Tibial nerve (tissue), 4 donors: ENCODE measurements at places on chromosomes 6 and 20. TPM values are rescaled to one million over a fixed set of nuclear protein-coding genes. Genes with fewer than 3 reads are reported as not detected.

Gene FAM50B
- total RNA-seq = 16.8 TPM

Gene DDAH2
- total RNA-seq = 171 TPM

Gene TAAR9
- not detected for total RNA-seq

Gene RIPPLY2
- total RNA-seq = not detected

Gene CTAGE9
- not detected for total RNA-seq

Gene HTR1E
- not detected for total RNA-seq

Gene ZNF334
- 5.9 TPM for total RNA-seq

Gene TRDN
- not detected for total RNA-seq

Gene BTNL2
- not detected for total RNA-seq

Gene FKBP1A
- 142 TPM for total RNA-seq

GRCh38 chr6:136751522-136751956, 40.7 kb downstream of the MAP3K5 start:
- DNase-seq = no peak

DNA sequence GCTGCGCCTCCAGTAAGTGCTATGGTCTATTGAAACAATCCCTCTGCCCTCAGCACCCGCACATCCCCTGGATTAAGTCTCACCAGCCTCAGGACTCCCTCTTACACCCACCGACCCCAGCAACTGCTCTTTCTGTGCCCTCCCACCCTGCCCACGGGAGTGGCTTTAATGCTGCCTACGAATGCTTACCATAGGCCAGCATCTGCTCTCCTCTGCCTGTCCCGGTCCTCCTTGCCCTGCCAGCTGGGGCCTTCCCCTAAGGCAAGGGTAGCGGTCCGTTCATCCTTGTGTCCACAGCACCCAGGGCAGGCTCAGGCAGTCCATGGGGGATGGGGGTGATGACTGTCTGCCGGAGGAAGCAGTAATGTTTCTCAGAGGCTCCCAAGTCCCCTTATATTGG, 4.1 kb downstream of the EBF4 start:
- DNase-seq = no peak

DNA sequence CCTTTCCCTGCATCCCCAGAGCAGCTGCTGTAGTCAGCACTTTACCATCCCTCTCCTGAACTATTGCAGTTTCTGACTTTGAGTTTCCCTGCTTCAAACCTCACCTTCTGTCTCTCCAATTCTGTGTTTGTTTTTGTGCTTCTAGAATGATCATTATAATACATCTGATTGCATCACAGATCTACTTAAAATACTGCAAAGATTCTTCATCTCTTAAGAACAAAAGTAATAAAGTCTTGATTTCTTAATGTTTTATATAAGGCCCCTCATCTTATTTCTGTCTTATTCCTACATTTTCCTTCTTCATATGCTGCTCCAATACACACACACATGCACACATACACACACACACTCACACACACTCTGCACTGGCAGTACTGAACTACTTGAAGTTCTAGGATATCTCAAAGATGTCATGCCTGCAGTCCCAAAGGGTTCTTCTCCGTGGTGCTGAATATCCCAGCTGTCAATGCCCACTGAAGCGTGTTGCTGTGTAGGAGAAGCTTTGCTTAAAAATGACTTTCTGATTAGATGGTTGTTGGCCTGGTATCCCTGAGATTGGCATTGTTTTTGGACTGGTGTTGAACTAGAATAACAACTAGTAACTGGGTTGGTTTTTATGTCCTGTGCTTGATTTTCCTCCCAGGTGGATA, 97.2 kb downstream of the MAP3K4 start:
- no peak for DNase-seq

DNA sequence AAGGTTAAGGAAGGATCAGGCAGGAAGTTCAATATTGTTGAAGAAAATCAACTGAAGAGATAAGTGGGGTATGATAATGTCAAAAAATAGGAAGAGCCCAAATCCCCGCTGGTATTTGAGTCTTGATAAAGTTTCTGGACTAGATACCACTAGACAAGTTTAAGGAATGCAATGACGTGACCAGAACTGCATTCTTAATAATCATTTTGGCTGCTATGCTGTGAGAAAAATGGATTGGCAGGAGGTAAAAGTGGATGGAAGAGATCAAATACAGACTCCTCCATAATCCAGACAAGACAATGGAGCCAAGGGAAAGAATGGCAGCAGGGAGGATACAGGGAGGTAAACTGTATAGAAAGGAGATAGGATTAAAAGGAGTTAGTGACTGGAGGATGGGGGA, 128.2 kb downstream of the COL12A1 start:
- no peak for DNase-seq

DNA sequence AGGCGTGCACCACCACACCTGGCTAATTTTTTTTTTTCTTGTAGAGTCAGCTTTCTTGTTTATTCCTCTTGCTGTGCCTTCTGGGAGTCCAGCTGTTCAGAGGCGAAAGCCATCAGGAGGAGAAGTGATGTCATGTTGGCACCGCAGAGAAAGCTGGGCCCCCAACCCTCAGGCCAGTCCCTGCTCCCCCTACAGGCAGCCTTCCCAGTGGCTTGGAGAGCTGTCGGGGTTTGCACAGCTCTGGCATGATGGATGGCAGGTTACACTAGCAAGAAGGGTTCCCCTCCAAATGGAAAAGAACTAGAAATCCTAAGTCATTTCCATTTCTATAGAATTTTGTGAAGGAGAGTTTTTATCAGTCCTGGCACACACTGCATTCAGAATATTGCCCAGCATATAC, 72.6 kb downstream of the C6orf52 start:
- no peak for DNase-seq

DNA sequence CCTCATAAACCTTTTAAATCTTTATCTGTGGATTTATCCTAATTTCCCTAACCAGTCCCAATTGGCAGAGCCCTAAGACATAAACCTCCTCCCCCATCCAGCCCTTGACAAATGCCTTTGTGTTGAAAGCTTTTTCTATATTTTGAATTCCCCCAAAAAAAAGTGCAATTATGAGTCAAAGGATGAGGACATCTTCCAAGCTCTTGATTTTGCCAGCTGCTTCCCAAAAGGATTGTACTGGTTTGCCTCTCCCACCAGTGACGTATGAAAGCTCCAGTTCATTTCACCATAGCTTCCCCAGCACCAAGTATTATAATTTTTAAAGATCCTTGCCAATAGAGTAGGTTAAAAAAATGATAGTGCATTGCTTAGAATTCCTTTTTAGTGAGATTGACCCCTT, 38.9 kb downstream of the SIRPA start:
- DNase-seq = no peak

DNA sequence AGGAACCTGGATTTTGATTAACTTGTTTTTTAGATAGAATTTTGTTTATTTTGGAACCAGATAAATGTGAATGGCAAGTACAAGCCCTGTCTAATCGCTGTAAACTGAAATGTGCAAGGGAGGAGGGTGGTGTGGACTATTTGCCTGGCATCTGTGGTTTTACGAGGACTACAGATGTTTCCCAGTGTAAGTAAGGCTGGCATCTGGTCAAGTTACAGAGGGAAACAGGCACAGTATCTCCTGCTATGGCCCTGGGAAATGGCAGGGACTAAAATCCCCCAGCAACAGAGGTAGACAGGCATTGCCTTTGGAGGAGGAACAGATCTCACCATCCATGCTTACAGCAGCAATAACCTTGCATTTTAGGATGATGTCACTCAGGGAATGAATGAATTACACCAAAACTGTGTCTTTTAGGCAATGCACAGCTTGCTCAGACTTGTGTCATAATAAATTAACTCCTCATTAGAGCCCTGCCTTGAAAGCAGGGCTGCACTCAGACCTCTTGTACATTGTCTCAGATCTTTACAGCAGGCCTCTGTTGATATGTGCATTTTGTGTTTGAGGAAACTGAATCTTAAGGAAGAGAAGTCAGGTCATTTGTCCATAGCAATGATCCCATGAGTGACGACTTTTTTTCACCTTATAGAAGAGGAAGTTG, 96.2 kb downstream of the TCP11 start:
- DNase-seq = no peak

GRCh38 chr6:41780551-41781365, at the start of gene PRICKLE4:
PRICKLE4 (plus strand) TSS chr6:41780782; CDS start chr6:41783474, 2,692 bp downstream.
- DNase-seq = no peak

DNA sequence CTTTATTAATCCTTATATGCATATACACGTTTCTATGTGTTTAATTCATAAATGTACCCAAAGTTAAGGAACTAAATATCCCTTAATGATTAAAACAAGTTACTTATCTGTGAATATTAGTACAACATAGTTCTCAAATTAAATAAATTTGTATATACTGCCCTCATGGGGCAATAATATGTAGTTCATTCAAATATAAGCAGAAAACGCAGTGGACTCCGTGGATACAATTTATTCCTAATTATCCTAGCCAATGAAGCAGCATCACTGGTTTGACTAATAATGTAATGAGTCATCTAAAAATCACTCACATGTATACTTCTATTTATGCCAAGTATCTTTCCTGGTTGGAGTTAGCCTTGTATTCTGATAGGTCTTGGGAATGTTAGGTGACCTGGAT, 111.6 kb downstream of the TBC1D32 start:
- DNase-seq = no peak

- DNase-seq = no peak
Measured at GRCh38 chr6:150068151-150068550, 770 bp downstream of the ULBP3 start.

DNA sequence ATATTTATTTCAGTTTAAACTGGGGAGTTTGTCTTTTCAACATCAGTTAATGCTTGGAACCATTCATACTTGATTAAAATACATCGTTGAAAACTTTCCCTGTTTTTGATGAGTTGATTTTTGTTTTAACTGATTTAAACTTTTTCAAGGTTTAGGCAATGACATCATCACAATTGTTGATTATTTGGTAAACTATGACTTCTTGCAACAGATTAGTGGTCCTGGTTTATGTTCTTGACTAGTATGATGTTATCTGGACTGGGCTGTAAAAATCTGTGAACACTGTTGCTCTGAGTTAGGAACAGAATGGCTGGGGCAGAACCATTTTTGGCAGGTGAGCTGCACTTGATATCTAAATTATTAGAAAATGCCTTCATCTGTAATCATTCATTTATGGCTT, at the start of gene ZC2HC1B:
Gene ZC2HC1B (plus strand): TSS at position 241 of the 400 bp plus-strand sequence. CDS start 66 bp downstream, at position 307.
- no peak for DNase-seq

DNA sequence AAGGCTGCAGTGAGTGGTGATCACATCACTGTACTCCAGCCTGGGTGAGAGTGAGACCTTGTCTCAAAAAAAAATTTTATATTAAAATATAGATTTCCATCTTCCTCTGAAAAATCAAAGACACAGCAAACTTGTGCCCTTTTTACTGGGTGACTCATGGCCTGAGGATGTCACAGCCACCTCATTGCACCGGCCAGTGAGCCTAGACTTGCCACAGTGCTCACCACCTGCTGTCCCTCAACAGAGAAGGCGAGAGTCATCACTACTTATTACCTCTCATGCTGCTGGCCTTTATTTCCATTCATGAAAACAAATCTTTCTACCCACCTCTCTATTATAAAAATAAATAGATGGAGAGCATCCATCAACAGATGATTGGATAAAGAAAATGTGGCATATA, 295.8 kb downstream of the PREX1 start:
- no peak for DNase-seq

DNA sequence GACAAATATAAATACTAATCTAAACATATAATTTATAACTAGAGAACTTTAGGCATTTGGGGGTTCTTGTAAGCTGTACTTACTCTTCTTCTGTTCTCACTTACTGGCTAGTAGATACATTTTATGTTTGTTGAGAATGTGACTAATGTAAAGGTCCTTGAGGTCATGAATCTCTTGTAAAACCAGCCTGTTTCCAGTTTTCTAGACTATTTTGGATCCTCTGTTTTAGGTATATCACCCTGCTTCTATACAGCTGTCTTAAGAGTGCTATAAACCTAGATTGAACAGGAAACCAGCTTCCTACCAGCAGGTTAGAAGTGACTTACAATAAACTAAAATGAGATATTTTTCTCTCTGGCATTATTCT, 134.2 kb downstream of the PLCB4 start:
- no peak for DNase-seq

GRCh38 chr20:50784464-50784863, 10.4 kb upstream of the BCAS4 start:
- DNase-seq = no peak

DNA sequence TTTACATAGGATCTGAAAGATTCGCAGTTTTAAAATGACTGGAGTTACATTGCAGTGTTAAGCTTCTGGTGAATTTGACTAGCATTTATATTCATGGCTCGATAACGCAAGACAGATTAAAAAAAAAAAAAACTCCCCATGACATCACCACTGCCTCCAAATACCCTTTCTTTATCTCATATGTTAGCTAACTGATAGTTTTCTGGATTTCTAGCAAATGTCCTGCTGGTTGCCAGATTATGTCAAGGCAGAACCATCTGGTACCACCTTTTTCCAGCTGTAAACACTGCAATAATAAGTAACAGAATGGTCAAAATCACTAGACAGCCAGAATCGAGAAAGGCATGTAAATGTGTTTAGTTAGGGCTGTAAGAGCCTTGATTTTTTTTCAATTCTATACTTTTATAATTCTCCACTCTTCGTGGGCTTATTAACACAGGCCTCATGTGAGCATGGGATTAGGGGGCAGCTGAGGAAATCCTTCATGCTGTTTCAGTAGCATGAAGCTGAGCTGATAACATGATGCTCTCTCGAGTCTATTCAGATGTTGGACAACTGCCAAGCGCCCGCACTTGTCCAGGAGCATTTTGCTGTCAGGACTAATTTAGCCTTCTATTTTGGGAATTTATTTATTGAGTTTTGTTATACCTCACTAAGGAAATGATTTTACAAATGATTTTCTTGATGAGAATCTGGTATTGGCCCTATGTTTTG, 166.0 kb upstream of the SCGN start:
- DNase-seq = no peak

DNA sequence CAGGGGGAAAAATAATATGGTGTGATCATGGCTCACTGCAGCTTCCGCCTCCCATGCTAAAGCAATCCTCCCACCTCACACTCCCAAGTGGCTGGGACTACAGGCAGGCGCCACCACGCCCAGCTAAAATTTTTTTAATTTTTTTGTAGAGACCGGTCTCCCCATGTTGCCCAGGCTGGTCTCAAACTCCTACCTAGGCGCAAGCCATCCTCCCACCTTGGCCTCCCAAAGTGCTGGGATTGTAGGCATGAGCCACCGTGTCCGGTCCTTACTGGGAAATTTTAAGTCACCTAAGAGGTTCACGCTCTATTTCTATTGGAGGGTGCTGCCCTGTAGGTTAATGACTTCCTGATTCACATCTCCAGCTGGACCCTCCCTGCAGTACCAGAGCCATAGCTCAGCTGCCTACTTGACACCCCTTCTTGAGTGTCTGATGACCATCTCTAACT, 626 bp upstream of the CDK5RAP1 start:
- DNase-seq = no peak

GRCh38 chr6:35367646-35368037, 25.3 kb downstream of the PPARD start:
- no peak for DNase-seq

- DNase-seq = no peak
Measured at GRCh38 chr20:51454250-51454865, 88.2 kb downstream of the NFATC2 start.

- DNase-seq = no peak
Measured at GRCh38 chr20:39057911-39058310, 95.8 kb downstream of the DHX35 start.

GRCh38 chr6:29791162-29791561, 36.5 kb upstream of the HLA-G start:
- no peak for DNase-seq

GRCh38 chr6:166949528-166950442, 6.6 kb downstream of the RNASET2 start:
- no peak for DNase-seq
